NT2/D1 (cell line): ENCODE measurements at places on chromosomes 1 and 21.

DNA sequence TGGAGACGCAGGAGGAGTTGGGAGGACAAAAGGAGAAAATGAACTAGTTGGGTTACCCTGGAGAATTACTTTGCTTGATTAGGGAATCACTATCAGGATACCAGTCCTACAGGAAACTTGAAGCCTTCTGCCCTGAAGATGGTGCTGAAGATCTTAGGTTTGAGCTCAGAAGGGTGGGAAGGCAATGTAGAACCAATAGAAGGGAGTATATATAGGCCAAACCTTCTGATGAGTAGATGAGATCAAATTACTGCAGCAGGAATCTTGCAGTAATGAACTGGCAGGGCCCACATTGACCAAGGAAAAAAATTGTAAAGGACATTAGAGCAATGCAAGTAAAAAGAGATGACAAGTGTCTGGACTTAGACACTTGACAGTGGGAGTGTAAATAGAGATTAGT is 116.3 kb upstream of the CACYBP start:
- no peak for DNase-seq

- no peak for DNase-seq
Observed at GRCh38 chr1:53769780-53770179, 30.8 kb upstream of the GLIS1 start.

GRCh38 chr1:191970116-191970515 is 188.1 kb upstream of the RGS18 start:
- no peak for DNase-seq

- DNase-seq: no peak
Observed at GRCh38 chr1:25439287-25439686, 8.6 kb downstream of the MACO1 start.

DNA sequence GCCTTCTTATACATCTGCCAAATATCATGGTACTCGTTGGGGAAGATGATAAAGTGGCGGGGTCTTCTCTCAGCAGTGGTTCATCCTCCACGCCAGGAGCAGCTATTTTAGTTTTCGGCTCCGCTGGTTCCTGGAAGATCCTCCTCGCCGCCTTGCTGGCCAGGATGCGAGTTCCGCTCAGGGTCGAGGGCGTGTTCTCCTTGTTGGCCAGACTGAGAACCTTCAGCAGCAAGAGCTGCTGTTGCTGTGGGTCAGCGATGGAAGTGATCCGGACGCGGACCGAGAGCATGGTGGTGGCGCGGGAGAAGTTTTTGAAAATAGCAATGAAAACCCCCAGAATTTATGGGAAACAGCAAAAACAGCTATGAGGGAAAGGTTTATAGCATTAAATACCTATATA is 11.4 kb upstream of the CFAP126 start:
- DNase-seq: no peak
